ENCODE measurements at places on chromosomes 6 and 20.

DNA sequence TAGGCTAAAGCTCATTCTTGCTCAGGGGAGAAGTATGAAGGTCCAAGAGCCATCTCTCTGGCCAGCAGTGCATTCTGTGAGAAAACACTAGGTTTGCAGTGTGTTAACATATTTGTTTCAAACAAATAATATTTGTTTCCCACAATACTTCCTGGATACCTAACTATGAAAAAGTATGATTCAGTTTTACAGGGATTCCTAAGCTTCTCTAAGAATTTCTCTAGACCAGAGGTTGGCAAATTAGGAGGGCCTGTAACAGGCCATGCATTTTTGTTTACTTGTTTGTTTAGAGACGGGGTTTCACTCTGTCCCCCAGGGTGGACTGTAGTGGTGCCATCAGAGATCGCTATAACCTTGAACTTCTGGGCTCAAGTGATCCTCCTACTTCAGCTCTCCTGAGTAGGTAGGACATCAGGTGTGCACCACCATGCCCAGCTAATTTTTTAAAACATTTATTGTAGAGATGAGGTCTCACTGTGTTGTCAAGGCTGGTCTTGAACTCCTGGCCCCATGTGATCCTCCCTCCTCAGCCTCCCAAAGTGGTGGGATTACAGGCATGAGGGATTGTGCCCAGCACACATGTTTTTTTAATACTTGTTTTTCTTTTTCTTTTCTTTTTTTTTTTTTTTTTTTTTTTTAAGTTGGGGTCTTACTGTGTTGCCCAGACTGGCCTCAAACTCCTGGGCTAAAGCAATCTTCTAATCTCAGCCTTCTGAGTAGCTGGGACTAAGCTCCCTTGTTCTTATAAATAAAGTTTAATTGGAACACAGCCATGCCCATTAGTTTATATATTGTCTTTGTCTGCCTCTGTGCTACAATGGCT is 71.7 kb downstream of the ADGRG6 start:
- no peaks in the 10 kb centered on the region for H3K36me3 ChIP-seq
- H3K27me3 ChIP-seq, result no peaks in the 10 kb centered on the region
- peak overlapping the region; percentile 69 for H3K27ac ChIP-seq
- no peak overlapping the region for H3K4me3 ChIP-seq
- DNase-seq, result no peak

- DNase-seq, result no peak
- no peaks in the 10 kb centered on the region for H3K4me1 ChIP-seq
- H3K27me3 ChIP-seq, result no peaks in the 10 kb centered on the region
- no peak overlapping the region for H3K4me3 ChIP-seq
Observed at GRCh38 chr20:5602346-5602745, 147.9 kb upstream of the SHLD1 start.

DNA sequence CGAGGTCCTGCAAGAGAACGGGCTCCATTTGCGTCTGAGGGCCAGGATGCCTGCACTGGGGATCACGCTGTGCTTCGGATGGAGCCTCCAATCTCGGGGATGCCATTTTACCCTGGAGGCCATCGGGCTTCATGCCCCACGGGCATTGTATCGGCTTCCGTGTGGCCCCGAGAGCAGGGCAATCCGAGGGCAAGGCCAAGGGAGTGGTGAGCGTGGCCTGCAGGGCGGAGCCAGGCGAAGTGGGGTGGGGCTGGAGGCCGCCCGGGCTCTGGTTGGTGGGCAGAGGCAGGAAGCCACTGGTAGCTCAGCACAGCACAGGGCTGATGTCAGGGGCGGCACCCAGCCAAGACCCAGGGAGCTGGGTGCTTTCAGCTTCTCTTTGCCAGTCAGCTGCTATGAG is 57.5 kb upstream of the BHLHE23 start:
- DNase-seq, result no peak
- no peaks in the 10 kb centered on the region for H3K36me3 ChIP-seq
- H3K27me3 ChIP-seq, result no peaks in the 10 kb centered on the region
- H3K4me1 ChIP-seq, result no peaks in the 10 kb centered on the region
- H3K4me3 ChIP-seq, result no peak overlapping the region

- H3K4me3 ChIP-seq, result no peak overlapping the region
- no peaks in the 10 kb centered on the region for H3K4me1 ChIP-seq
- no peak overlapping the region for H3K27ac ChIP-seq
- DNase-seq, result no peak
Observed at GRCh38 chr6:137901454-137901853, 34.4 kb downstream of the TNFAIP3 start.

- DNase-seq, result no peak
- H3K36me3 ChIP-seq, result no peaks in the 10 kb centered on the region
- H3K27me3 ChIP-seq, result no peaks in the 10 kb centered on the region
Observed at GRCh38 chr20:51402201-51402600, 140.3 kb downstream of the NFATC2 start.

DNA sequence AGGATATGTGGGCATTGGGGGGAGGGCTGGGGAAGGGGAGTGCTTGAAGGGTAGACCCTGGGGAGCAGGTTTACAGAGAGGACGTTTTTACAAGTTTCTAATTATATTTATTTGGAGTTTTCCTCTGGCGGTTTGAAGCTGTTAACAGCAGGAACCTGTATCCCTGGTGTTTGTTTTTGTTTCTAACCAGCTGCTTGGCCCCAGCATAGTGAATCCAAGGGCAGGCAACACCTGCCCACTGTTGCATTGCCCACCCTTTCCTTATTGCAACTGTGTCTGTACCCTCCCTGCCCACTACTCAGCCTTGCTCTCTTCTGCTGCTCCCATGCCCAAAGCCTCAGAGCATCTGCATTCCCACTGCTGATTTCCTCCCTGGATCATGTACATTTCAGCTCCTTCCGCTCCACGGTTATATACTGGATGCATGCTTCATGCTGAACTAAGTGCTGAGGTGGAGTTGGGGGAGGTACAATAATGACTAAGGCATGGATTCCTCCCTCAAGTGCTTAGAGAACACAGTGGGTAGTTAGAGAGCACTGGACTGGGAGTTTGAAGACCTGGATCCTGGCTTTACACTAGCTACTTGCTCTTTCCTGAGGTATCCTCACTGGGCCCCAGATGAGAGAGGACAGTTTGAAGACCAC is 6.0 kb downstream of the SCUBE3 start:
- H3K36me3 ChIP-seq, result no peaks in the 10 kb centered on the region
- peaks cover 26% of the 10 kb centered on the region for H3K27me3 ChIP-seq
- H3K27ac ChIP-seq, result no peak overlapping the region
- H3K4me3 ChIP-seq, result no peak overlapping the region
- DNase-seq, result no peak

DNA sequence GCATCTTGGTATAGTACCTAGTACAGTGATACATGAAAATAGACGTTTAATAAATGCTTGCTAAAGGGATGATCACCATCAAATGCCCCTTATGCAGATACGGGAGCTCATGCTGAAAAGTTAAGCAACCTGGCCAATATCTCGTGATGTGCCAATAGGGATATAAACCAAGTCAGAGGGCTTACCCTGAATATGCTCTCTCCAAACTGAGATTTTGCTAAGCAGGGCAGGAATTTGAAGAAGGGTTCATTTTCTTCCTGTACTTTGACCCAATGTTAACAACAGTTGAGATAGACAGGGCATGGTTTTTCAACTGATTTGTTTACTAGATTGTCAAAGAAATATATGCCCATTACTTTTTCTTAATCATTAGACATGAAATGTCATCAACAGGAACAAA is 219.3 kb upstream of the PREP start:
- no peak overlapping the region for H3K27ac ChIP-seq
- peaks cover 7% of the 10 kb centered on the region for H3K4me1 ChIP-seq
- no peaks in the 10 kb centered on the region for H3K27me3 ChIP-seq
- H3K36me3 ChIP-seq, result no peaks in the 10 kb centered on the region
- DNase-seq, result no peak

GRCh38 chr6:152637296-152638047 is at the start of gene SYNE1:
TSS of gene SYNE1 (minus strand) at chr6:152637362. CDS start at chr6:152628331, 9,031 bp downstream.
- no peaks in the 10 kb centered on the region for H3K36me3 ChIP-seq
- peak within 1 kb of the TSS; percentile 91 for H3K4me3 ChIP-seq
- DNase-seq, result no peak
- no peak within 1 kb of the TSS for H3K27ac ChIP-seq
- no peaks in the 10 kb centered on the region for H3K4me1 ChIP-seq
- peaks cover 49% of the 10 kb centered on the region for H3K27me3 ChIP-seq

DNA sequence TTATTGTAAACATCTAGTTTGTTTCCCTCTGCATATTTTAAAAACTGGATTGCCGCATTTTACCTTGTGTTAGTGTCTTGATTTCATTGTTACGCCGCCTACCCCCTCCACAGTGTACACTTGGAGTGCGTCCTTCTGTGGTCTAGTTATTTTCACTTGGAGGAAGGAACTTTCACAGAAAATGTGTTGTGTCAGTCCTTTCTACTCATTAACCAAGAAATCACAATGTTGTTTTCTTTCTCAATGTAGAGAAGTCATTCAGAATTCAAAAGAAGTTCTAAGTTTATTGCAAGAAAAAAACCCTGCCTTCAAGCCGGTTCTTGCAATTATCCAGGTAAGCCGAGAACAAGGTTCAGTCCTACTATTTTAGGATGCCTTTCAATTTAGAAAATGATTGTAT is 10.3 kb downstream of the MTHFD1L start:
- H3K36me3 ChIP-seq, result peaks cover 31% of the 10 kb centered on the region
- H3K4me3 ChIP-seq, result no peak overlapping the region
- H3K27me3 ChIP-seq, result no peaks in the 10 kb centered on the region
- peaks cover 17% of the 10 kb centered on the region for H3K4me1 ChIP-seq
- no peak for DNase-seq

GRCh38 chr6:30864325-30864724 is 20.0 kb upstream of the DDR1 start:
- H3K4me3 ChIP-seq, result no peak overlapping the region
- no peak overlapping the region for H3K27ac ChIP-seq
- H3K36me3 ChIP-seq, result no peaks in the 10 kb centered on the region
- no peaks in the 10 kb centered on the region for H3K27me3 ChIP-seq
- DNase-seq, result peak; percentile 10

DNA sequence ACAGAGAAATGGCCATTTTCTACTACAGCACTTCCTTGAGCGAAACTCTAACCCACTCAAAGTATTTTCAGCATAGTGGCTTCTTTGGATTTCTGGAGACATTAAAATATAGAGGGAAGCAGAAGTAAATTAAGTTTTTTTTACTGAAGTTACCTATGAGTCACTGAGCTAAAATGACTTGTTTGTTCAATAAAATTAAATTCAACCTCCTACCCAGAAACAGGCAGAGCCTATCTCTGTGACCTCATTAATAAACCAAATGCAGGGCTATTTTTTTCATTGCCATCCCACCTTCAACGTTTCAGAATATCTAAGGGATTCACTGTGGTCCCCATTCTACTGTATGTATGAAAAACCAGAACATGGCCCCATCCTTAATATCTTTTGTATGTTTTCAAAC is 133.0 kb downstream of the MTFR2 start:
- peaks cover 5% of the 10 kb centered on the region for H3K4me1 ChIP-seq
- H3K36me3 ChIP-seq, result no peaks in the 10 kb centered on the region
- H3K27me3 ChIP-seq, result no peaks in the 10 kb centered on the region
- no peak for DNase-seq
- H3K4me3 ChIP-seq, result no peak overlapping the region

- no peak overlapping the region for H3K4me3 ChIP-seq
- H3K4me1 ChIP-seq, result no peaks in the 10 kb centered on the region
- no peak overlapping the region for H3K27ac ChIP-seq
Observed at GRCh38 chr6:155235087-155235486, 28.7 kb upstream of the CLDN20 start.

GRCh38 chr6:6697620-6698019 is 109.1 kb downstream of the LY86 start:
- peaks cover 26% of the 10 kb centered on the region for H3K27me3 ChIP-seq
- H3K4me1 ChIP-seq, result no peaks in the 10 kb centered on the region
- no peak overlapping the region for H3K4me3 ChIP-seq
- H3K27ac ChIP-seq, result no peak overlapping the region
- H3K36me3 ChIP-seq, result no peaks in the 10 kb centered on the region

DNA sequence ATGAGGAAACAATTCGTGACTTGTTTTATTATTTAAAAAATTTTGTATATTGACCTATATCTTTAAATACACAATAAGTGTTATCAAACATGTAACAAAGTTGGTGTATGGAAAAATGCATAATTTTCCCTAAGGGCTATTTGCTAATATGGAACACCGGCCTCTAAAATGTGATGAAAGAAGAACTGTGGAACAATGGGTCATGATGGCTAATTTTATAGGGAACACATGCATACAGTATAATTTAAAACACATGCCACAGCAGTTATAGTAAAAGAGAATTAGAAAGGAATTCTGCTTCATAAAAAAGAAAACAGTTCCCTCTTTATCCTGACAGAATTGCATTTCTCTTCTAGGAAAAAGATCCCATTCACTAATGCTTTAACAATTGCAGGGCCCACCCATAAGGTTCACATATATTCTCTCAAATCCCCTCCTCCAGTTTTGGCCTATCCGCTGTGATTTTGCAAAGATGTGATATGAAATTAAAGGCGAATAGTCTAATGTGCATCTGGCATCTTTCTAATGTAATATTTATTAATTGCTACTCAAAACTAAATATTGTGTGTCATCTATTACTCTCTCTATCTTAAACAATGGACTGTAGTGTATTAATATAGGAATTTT is 628.1 kb upstream of the CITED2 start:
- peak overlapping the region; percentile 52 for H3K27ac ChIP-seq
- H3K4me1 ChIP-seq, result no peaks in the 10 kb centered on the region
- H3K36me3 ChIP-seq, result no peaks in the 10 kb centered on the region
- H3K27me3 ChIP-seq, result no peaks in the 10 kb centered on the region

- H3K36me3 ChIP-seq, result no peaks in the 10 kb centered on the region
- no peaks in the 10 kb centered on the region for H3K27me3 ChIP-seq
- H3K4me1 ChIP-seq, result no peaks in the 10 kb centered on the region
- no peak for DNase-seq
Observed at GRCh38 chr6:16639684-16640480, 121.4 kb downstream of the ATXN1 start.

DNA sequence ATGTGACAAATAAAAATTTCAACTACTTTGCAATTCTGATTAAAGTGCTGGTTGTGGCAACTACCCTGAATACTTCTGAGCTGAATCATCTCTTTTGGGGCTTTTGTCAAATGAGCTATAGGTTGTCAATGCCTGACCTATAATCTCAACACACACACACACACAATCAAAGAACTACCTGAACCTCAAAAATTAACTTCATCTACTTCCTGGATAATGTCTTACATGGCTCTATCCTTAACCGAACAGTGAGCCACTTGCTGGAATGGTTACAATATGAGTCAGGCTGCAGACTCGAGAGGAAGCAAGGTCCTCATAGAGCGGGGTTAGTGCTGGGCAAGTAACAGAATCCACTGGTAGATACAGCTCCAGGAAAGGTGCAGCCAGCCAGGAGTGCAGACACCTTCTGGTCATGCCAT is 70.6 kb upstream of the DST start:
- H3K4me3 ChIP-seq, result no peak overlapping the region
- no peaks in the 10 kb centered on the region for H3K36me3 ChIP-seq
- DNase-seq, result peak; percentile 67
- no peak overlapping the region for H3K27ac ChIP-seq
- H3K27me3 ChIP-seq, result no peaks in the 10 kb centered on the region

GRCh38 chr6:108672641-108673040 is 111.9 kb downstream of the FOXO3 start:
- H3K4me3 ChIP-seq, result no peak overlapping the region
- peaks cover 8% of the 10 kb centered on the region for H3K4me1 ChIP-seq
- DNase-seq, result no peak

DNA sequence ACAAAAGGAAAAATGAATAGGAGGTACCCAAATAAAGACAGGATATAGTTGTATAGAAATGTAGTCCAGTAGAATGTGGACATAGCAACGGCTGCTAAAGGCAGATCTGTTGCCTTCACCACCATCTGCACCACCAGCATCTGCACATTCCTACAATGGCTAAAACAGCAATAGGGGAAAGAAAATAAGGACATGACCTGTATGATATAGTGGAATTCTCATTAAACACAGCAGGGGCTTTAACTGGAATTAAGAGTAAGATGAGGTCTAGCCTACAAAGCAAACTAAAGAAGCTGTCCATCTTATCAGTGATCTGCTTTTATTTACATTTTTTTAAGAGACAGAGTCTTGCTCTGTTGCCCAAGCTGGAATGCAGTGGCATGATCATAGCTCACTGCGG is 26.8 kb upstream of the SCAF8 start:
- DNase-seq, result no peak
- H3K4me1 ChIP-seq, result no peaks in the 10 kb centered on the region
- no peak overlapping the region for H3K27ac ChIP-seq
- H3K4me3 ChIP-seq, result no peak overlapping the region
